Dermis microvascular lymphatic vessel endothelial cell (primary cell): ENCODE measurements at places on chromosomes 12 and 14. TPM values are rescaled to one million over a fixed set of nuclear protein-coding genes. Genes with fewer than 3 reads are reported as not detected.

NYNRIN gene
- 3.3 and 4.2 TPM in 2 replicates for total RNA-seq

SLC17A8 gene
- total RNA-seq = not detected in 2 replicates

BDKRB2 gene
- under 0.01 and 0.26 TPM in 2 replicates for total RNA-seq

C12orf56 gene
- not detected in 2 replicates for total RNA-seq

PTPN6 gene
- total RNA-seq = 2.4 and 2.6 TPM in 2 replicates

TBX3 gene
- total RNA-seq = 0.89 and 1.4 TPM in 2 replicates
